Temporal lobe (tissue), 4 donors: ENCODE measurements at places on chromosomes 5 and 9. TPM values are rescaled to one million over a fixed set of nuclear protein-coding genes. Genes with fewer than 3 reads are reported as not detected.

The SLC36A3 gene
- total RNA-seq, result not detected

The PCDHB9 gene
- total RNA-seq, result 6.6 TPM

The SCGB3A2 gene
- total RNA-seq, result not detected

The ARID3C gene
- not detected for total RNA-seq

The ZSWIM6 gene
- total RNA-seq, result 33.2 TPM

The SNCB gene
- 15.7 TPM for total RNA-seq

The IFNK gene
- not detected for total RNA-seq

The PARP8 gene
- 44.0 TPM for total RNA-seq

The MELK gene
- 3.9 TPM for total RNA-seq

The PCDHB5 gene
- 7.6 TPM for total RNA-seq

The GPR150 gene
- total RNA-seq, result 0.25 TPM

The RMND5B gene
- total RNA-seq, result 16.7 TPM

The LRRC19 gene
- under 0.01 TPM for total RNA-seq

The LPCAT1 gene
- total RNA-seq, result 99.6 TPM

The SHB gene
- 11.3 TPM for total RNA-seq

The SOWAHA gene
- total RNA-seq, result 4.7 TPM

The BASP1 gene
- 337 TPM for total RNA-seq

The PCDHB10 gene
- 14.5 TPM for total RNA-seq

The MYO10 gene
- 36.6 TPM for total RNA-seq

The RANBP17 gene
- 72.0 TPM for total RNA-seq

The RGS7BP gene
- 7.6 TPM for total RNA-seq

The LYSMD3 gene
- total RNA-seq, result 13.0 TPM

The CRAT gene
- 15.7 TPM for total RNA-seq

The IFNA2 gene
- total RNA-seq, result not detected

The PTGDS gene
- 103 TPM for total RNA-seq

The C5orf58 gene
- total RNA-seq, result not detected

The PCDHA6 gene
- total RNA-seq, result 11.6 TPM

The FIBCD1 gene
- 0.74 TPM for total RNA-seq

The ST6GALNAC6 gene
- 25.6 TPM for total RNA-seq

The FST gene
- total RNA-seq, result 0.74 TPM

The PCDHB12 gene
- 15.0 TPM for total RNA-seq

The NR2F1-AS1 gene
- total RNA-seq, result 50.4 TPM
